HS-5 (cell line): ENCODE measurements at places on chromosomes 5 and 9.

DNA sequence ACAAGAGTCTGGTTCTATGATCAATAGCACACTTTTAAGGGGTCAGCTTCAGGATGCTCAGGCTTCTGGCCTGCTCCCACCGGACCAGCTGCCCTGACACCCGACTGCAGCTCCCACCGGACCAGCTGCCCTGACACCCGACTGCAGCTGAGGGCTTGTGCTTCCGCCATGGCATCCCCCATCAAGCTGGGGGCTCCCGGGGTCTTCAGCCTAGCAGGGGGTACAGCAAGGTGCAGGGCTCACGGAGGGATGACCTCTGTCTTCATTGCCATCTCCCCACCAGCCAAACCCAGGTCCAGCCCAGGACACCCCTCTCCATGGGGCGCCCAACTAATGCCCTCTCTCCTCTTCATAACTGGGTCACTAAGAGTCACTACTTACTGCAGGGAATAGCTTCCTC lies 1.9 kb downstream of the FLT4 start:
- no peak for DNase-seq

DNA sequence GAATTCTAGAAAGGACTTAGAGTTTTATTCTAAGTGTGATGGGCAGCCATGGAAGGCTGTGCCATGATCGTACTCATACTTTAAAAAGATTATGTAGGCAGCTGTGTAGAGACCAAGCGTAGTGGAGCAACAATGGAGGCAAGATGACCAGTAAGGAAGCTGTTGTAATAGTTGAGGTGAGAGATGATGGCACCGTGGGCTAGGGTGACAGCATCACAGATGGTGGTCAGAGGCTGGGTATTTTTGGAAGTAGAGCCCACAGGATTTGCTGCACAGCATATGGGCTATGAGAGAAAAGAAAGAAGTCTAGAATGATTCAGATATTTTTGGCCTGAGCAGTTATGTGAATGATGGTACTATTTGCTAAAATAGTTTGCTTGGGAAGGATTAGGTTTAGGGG lies 7.7 kb downstream of the ARHGAP26 start:
- no peak for DNase-seq

- DNase-seq: no peak
Observed at GRCh38 chr5:13510616-13511015, 433.9 kb downstream of the DNAH5 start.

DNA sequence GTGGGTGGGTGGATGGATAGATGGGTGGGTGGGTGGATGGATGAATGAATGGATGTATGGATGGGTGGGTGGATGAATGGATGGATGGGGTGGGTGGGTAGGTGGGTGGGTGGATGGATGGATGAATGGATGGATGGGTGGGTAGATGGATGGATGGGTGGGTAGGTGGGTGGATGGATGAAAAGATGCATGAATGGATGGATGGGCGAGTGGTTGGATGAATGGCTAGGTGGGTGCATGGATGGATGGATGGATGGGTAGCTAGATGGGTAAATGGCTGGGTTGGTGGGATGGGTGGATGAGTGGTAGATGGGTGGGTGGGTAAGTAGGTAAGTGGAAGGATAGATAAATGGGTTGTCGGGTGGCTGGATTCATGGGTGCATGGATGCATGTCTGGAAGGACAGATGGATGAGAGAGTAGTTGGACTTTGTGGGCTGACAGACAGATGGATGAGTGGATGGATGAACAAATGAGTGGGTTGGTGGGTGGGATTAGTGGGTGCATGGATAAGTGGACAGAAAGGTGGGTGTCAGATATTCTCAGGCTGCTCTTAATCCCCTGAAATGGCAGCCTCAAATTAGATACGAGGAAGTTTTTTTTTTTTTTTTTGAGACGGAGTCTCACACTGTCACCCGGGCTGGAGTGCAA lies 100.8 kb upstream of the SARDH start:
- DNase-seq: no peak

DNA sequence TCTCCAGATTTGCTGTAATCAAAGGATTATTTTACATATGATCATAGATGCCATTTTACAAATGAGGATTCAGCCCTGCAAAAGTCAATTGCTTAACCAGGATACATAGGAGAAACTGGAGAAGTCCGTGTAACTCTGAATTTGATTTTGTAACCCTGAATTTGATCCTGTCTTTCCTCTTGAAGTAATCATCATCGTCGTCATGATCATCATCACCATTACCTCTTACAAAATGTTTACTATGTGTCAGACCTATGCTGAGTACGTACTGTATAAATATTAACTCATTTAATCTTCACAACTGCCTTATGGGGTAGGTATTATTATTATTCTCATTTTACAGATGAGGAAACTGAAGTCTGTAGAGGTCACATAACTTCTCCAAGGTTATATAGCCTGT lies 271.5 kb downstream of the DOCK8 start:
- DNase-seq: no peak

DNA sequence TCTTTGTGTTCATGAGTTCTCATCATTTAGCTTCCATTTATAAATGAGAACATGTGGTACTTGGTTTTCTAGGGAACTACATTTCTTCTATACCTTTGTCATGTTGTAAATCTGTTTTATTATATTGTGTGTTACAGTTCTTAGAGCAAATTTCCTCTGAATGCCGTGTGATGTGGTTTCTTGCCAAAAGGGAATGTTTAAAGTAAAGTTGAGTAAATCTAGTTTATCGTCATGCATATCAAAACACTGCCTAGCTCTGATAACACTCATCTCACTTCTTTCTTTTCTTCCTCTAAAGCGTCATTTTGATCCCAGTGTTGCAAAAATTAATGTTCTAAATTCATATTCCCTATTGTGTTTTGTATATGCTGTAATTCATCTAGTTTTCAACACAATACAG lies 295.4 kb upstream of the HAPLN1 start:
- DNase-seq: no peak

DNA sequence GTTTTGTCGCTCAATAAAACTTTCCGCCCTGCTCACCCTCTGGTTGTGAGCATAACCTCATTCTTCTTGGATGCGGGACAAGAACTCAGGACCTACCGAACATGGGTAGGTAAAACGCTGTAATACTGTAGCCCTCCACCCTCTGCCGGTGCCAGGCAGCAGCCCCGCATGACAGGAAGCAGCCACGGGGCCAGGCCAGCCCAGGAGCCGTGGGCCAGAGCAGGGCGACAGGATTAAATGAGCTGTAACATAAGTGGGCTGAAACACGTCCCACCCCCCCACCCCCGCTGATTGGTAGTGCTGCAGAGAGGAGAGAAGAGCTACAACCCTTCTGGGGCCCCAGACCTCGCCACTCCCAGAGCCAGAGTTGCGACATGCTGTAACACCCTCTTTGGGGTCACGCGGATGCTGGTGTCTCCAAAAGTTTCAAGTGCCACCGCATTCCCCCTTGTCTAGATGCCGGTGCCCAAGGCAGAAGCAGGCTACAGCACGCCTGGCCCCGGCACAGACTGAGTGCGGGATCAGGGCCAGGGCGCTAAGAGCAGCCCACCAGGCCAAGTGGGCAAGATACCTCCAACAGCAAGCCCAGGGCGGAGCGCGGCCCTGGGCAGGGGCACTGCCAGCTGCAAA lies 81.8 kb downstream of the FBXW11 start:
- DNase-seq: no peak

- no peak for DNase-seq
Observed at GRCh38 chr5:167936022-167936421, 355.4 kb upstream of the WWC1 start.

GRCh38 chr5:61796773-61797172 lies 464.7 kb downstream of the ZSWIM6 start:
- DNase-seq: no peak

GRCh38 chr9:13778631-13779030 lies 499.1 kb upstream of the MPDZ start:
- DNase-seq: no peak

DNA sequence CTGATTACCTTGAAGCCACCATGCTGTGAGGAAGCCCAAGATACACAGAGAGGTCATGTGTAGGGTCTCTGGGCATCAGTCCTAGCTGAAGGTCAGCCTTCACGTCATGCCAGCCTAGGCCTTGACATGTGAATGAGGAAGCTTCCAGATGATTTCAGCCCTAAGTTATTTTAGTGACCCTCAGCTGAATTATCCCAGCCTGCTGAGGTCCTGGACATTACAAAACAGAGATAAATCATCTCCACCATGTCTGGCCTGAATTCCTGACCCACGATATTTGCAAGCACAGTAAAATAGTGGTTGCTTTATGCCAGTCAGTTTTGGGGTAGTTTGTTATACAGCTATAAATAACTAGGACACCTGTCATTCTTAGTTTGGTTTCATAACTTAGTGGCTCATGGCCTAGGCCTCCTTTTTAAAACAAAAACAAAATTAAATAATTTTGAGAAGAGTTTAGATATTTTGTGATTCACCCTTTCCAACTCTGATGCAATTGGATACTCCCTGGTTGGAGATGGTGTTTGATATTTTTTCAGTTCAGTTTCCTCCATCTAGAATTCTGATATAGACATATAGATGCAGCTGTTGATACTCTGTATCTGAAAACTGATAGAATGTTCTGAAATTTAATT lies 571.3 kb upstream of the CLINT1 start:
- no peak for DNase-seq

DNA sequence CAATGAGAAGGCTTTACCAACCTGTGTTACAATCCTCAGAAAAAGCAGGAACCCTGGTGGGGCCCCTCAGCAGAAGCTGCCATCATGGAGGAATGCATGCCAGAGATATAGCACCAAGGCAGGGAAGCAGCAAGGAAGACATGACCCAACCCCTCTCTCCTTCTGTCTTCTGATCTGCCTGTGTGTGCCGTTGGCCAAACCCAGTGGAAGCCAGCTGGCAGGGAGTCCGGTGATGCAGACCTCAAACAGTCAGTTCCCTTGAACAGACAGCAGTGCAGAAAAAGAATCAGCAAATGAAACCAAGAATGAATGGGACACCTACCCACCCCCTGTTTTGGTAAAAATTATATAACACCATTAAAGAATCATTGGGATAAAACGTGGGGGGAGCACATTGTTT lies 234.2 kb downstream of the ZNF608 start:
- DNase-seq: no peak

- DNase-seq: no peak
Observed at GRCh38 chr9:134912126-134912840, 5.4 kb downstream of the FCN1 start.

DNA sequence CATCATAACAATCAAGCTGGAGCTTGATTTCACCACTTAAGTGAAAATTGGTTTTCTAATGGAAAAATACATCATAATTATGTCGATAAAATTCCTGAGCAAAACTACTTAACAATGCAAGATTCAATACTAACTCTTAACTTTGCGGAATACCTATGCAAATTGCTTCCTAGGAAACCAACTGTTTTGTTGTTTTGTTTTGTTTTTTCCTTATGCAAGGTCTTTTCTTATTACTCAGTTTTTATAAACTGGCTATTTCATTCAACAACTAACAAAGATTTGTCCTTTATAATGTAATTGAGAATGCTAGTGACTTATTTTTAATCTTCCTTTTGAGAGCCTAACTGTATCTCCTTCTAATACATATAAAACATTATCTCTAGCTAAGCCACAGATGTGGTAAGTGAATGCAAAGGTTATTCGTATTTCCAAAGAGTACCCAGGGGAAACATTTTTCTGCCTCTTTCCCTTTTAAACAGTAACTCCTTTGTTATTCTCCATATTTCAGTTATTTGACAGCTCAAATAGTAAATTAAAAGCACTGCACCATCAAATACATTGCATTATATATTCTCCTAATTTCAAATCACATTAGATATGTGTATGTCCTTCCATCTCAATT lies 609.4 kb downstream of the SLCO4C1 start:
- no peak for DNase-seq

GRCh38 chr9:107481035-107481434 lies 8.5 kb downstream of the KLF4 start:
- DNase-seq: no peak

DNA sequence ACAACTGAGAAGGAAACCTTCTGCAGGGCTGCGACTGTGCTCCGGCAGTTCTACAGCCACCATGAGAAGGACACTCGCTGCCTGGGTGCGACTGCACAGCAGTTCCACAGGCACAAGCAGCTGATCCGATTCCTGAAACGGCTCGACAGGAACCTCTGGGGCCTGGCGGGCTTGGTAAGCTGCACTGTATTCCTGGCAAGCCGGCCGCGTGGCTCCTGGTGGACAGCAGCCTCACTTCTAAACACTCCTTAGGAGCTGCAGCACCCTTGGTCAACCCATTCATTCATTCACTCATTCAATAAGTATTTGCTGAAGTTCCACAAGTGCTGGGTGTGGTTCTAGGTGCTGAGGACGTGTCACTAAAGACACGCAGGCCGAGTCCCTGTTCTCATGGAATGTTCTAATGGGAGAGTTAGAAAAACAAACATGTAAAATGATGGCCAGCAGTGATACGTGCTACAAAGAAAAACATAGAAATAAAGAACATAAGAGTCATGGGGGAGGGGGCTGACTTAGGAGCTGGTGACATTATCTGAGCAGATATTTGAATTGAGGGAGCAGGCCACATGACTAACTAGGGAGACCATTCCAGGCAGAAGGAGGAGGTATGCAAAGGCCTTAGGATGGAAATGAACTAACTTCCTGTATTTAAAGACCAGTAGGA lies 6.1 kb downstream of the IL4 start:
- no peak for DNase-seq

DNA sequence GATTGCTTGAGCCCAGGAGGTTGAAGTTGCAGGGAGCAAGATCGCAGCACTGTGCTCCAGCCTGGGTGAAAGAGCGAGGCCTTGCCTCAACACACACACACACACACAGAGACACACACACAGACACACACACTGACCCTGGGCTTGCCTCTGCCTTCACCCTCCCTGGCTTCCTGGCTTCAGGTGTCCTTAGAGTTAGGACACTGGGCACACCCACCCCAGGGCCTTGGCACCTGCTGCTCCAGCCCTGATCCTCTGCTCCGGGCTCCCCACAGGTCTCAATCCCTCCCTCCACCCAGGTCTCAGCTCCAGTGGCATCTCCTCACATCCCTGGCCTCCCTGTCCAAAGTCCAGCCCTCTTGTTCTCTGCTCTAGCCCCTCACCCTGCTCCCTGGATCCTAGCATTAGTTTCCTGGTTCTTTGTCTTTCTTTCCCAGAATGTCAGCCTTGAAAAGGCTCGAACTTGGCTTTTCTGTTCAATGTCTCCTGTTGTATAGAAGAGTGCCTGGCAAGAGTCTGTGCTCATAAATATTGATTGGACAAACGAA lies 212.9 kb downstream of the C9orf50 start:
- DNase-seq: no peak

DNA sequence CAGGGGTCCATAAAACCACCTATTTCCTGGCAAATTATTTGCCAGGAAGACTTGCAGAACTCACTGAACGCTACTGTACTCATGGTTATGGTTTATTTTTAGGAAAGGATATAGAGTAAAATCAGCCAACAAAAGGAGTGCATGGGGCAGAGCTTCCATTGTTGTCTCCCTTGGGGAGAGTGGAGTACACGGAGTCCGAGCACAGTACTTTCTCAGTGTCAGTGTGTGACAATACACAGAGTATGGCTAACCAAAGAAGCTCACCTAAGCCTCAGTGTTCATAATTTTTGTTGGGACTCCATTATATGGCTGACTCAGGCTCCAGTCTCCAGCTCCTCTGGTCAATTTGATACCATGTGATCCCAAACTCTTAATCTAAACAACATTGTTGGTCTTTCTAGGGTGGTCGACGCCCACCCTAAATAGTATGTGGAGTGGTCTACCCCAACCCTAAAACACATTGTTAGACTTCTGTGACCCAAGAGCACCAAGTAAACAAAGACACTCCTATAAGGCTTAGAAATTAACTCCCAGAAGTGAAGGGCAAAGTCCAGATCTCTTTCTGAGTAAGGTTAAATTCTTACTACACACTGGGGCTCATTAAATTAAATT lies 74.9 kb downstream of the SLC44A1 start:
- no peak for DNase-seq

GRCh38 chr5:145598983-145599382 lies 236.2 kb downstream of the PRELID2 start:
- no peak for DNase-seq

GRCh38 chr9:86077276-86077675 lies 22.1 kb downstream of the GOLM1 start:
- DNase-seq: no peak
